NCI-H1930 (cell line): ENCODE measurements at places on chromosomes 6 and 20.
A peak's percentile ranks its signal among the peaks of the same experiment; 100 is the strongest.

GRCh38 chr6:187210-187861 is 105.0 kb upstream of the DUSP22 start:
- DNase-seq = no peak

DNA sequence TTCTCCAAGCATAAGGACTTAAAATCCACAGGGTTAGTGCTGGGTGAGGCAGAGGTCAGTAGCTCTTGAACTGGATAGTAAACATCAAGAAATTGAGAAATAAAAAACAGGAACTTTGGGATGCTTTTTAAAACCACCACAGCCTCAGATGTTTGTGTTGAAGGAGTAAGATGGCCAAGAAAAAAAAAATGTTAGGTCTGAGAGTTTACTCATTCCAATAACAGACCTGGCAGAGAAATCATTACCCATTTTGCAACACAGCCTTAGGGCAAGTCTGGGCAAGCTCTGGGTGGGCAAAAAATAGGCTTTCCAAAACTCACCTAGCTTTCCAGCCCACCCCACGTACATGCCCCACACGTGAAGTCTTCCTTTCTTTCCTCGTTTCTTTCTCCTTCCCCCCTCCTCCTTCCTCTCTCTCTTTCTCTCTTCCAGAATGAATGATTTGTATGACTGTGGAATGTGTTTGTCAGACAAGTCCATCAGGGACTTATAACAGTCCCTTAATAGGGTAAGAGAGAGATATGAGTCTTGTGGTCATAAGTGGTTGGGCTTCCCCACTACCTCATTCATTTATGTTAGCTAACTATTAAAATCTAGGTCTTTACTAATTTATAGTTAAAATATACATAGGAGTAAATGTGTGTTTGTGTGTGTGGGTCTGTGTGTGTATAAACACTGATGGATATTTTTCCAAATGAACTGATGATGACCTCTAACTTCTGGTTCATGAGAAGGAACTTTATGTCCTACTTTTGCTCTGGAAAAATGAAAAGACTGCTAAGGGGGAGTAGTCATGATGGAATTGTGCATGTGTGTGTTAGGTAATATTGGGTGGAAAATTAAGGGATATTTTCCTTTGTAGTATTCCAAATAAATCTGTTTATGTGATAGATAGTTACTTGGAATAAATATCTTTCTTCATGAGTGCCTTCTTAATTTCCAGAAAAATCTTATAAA is 18.0 kb upstream of the DSE start:
- DNase-seq = no peak

DNA sequence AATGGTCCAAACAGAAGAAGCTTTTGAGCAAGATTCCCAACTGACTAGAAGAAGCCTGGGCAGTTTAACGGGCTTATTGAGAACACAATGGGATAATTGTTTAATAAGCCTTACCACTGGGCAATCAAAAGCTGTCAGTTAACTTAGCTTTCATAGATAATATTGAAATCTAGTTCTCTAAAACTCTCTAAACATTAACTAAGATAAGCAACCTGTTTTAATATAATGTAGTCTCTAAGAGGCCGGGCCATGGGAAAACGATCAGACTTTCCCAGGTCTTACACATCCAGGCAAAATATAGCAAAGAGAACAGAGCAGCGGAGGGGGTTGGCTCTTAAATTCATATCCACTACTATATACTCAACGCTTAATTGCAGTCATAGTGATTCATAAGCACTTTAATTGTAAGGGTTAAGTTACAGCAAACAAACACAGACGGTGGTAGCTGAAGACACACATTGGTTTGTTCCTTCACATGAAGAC is 128.0 kb upstream of the FAM83B start:
- peak; percentile 97 for DNase-seq

DNA sequence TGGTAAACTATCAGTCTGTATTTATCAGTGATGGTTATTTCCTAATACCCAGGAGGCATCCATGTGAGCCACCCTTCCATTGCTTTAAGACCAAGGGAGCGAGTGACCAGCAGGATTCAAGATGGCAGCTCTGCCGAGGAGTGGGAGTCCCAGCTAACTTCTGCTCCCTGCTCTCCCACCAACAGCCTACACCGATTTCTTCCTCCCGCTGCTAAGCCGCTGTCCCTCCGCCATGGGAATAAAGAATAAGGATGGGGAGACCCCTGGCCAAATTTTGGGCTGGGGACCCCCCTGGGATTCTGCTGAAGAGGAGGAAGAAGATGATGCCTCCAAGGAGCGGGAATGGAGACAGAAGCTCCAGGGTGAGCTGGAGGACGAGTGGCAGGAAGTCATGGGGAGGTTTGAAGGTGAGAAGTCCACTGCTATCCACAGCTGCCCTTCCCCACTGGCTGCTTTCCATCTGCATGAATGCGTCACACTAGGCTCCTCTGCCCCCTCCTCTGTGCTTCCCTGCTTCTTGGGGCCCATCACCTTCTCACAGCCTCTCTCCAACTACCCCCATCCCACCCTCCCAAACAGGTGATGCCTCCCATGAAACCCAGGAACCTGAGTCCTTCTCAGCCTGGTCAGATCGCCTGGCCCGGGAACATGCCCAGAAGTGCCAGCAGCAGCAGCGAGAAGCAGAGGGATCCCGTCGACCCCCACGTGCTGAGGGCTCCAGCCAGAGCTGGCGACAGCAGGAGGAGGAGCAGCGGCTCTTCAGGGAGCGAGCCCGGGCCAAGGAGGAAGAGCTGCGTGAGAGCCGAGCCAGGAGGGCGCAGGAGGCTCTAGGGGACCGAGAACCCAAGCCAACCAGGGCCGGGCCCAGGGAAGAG is 10.3 kb downstream of the NFKBIL1 start:
- no peak for DNase-seq

DNA sequence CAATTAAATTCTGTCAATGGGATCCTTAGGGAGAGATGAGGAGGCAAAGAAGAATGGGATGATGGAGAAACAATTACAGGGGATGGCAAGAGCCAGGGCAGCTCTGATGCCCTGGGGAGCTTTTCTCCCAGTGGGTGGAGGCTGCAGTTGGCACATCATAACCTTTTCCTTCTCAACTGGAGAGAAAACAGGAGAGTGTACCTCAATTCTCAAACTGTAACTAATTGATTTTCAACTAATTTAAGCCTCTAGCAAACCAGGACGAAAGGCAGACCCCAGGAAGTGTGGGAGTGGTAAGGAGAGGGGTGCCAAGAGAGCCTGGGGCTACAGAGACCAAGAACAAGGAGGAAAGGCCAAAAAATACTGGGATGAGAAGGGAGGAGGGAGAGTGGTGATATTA is 5.7 kb downstream of the BMP5 start:
- DNase-seq = no peak

GRCh38 chr20:61833807-61834610 is 231.7 kb downstream of the TAF4 start:
- no peak for DNase-seq

DNA sequence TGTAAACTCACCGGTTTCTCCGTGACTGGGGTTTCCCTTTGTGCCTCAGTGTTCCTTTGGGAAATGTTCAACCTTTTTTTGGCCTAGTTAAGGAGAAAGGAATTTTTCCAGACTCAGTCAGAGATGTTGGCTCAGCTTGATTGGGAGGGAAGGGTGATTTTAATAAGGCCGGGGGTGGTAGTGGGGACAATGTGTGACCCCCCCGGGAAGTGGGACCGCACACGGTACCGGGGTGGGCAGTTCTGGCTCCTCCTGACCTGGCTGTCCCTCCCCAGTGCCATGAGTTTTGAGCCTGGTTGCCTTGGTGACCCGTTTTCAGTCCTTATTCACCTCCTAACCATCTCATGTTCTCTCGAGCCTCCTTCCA is 132.7 kb downstream of the SNX5 start:
- no peak for DNase-seq

- DNase-seq = no peak
Measured at GRCh38 chr6:47810885-47811284, 29.1 kb downstream of the OPN5 start.

- no peak for DNase-seq
Measured at GRCh38 chr6:169370054-169370453, 116.4 kb upstream of the THBS2 start.

DNA sequence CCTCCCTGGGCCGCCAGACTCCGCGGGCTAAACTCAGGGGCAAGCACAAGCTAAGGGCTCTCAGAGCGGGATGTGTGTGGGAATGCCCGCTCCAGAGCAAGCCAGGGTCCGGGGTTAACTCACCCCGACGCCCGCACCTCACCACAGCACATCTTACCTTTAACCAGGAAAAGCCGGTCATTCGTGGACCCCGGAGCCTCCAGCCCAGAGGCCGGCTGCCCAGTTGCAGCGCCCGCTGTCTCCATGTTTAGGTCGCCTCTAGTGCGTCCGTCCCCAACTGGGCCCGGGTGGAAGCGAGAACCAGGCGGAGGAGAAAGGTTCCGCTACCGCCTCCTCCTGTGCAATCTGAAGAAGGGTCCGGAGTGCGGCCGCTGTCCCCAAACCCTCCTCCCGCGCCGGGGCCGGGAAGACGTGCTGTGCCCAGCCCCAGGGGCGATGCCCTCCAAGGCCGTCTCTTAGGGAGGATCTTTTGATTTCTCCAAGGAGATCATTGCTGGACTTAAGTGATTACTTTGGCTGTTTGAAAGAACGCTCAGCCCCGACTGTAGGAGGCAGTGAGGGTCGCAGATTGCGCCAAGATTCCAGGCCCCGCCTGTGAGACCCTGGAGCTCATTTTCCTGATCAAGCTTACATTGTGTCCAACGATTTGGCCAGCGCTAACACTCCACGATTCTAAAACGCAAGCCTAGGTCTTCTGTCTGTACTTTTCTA is at the start of gene TMEM242:
TMEM242 (minus strand) TSS at position 265 of the 711 bp plus-strand sequence; CDS start at position 245, 20 bp downstream.
- no peak for DNase-seq

- DNase-seq = no peak
Measured at GRCh38 chr6:140321891-140322290, 947.4 kb upstream of the CITED2 start.

GRCh38 chr6:73506246-73506645 is 14.6 kb downstream of the EEF1A1 start:
- no peak for DNase-seq

GRCh38 chr6:148629181-148629580 is 117.6 kb upstream of the UST start:
- no peak for DNase-seq

GRCh38 chr6:128617285-128617684 is 96.9 kb upstream of the PTPRK start:
- no peak for DNase-seq

DNA sequence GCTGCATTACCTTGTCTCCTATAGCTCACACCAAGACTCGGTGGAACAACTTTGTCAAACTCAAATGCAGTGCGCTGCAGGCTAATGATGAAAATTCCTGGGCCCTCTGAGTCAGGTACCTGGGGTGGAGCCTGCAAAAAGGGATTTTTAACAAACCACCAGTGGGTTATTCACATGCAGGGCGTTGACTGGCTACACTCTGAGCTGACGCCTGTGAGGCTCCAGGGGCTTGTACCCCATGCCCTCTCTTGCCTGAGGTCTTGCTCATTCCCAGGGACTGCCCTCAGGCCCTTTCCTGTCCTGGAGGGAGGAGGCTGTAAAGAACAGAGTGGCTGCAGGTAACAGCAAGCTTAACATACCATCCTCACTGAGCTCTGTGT is 9.2 kb downstream of the GTSF1L start:
- no peak for DNase-seq

DNA sequence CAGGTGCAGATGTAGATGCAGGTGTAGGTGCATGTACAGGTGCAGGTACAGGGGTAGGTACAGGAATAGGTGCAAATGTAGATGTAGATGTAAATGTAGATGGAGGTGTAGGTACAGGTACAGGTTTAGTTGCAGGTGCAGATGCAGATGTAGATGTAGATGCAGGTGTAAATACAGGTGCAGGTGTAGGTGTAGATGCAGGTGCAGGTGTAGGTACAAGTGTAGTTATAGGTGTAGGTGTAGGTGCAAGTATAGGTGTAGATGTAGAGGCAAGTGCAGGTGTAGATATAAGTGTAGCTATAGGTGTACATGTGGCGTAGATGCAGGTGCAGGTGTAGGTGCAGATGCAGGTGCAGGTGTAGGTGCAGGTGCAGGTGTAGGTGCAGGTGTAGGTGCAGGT is 34.2 kb upstream of the CDH4 start:
- no peak for DNase-seq

DNA sequence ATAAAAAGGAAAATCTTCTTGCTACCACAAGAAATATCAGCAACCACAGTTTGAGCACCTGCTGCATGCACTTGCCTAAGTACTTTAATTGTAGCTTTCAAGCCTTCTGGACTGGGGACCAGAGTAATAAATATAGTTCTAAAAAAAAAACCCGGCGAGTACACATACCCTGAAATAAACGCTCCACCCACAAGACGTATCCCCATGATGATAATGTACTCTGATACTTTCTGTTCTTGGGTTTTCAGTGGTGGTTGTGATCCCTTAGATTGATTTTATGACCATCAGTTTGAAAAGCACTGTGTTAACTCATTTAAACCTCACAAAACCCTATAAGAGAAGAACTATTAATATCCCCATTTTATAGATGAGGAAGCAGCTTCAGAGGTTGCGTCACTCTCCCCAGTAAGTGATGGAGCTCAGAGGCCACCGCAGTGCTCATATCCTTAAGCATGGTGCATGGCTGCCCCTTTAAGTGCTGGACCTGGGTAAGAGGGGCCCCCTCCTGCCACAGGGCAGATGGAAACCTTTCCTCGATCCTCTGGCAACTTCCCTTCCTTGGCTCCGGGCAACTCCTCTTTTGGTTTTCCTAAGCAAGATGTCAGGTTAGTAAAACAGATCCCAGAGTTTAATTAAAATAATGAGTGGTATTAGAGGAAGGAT is 67.3 kb downstream of the KCNB1 start:
- no peak for DNase-seq

DNA sequence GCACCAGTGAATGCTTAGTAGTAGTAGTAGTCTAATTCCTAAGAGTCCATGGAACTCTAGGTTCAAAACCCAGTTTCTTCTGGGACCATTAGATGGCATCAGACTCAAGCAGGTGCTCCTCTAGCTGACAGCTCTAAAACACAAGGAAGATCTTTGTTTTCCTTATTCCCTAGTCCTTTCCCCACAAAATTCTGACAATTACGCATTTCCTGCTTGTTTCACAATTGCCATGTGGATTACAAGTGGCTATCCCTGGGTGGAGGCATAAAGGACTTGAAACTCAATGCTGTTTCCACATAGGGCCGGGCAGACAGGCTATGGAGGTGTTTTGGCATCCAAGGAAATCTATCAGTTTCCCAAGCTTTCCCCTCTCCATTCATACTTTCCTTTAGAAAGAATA is 9.2 kb upstream of the HLA-DOB start:
- DNase-seq = no peak

GRCh38 chr20:46963196-46963529 is 68.5 kb downstream of the EYA2 start:
- no peak for DNase-seq

- no peak for DNase-seq
Measured at GRCh38 chr6:142118925-142119324, 13.8 kb upstream of the GJE1 start.

GRCh38 chr20:24011282-24011681 is 22.7 kb upstream of the GGTLC1 start:
- DNase-seq = no peak

DNA sequence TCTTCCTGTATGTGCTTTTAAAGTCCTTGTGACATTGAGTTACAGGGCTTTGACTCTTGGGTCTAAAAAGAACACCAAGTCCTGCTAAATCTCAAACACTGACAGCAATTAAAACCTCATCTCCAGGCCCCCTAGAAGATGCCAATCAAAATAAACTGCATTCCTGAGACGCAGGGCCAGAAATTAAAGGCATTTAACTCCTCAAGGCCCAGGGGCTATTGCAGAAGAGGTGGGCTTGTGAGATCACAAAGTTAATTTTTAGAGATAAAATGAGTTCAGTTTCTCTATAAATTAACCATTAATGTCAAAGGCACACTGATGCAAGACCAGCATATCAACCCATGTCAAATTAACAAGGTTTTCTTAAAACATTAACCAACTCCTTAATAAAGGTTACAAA is 145.6 kb upstream of the CARMIL1 start:
- no peak for DNase-seq
